Activated T-helper 17 cell treated with anti-CD3 and anti-CD28 coated beads, Interleukin-2, amount 50 U/mL, for 72 hours (primary cell): ENCODE measurements at places on chromosomes 12 and 14.

- ATAC-seq = no peak
Observed at GRCh38 chr14:95697764-95698163, 11.5 kb downstream of the TCL1B start.

DNA sequence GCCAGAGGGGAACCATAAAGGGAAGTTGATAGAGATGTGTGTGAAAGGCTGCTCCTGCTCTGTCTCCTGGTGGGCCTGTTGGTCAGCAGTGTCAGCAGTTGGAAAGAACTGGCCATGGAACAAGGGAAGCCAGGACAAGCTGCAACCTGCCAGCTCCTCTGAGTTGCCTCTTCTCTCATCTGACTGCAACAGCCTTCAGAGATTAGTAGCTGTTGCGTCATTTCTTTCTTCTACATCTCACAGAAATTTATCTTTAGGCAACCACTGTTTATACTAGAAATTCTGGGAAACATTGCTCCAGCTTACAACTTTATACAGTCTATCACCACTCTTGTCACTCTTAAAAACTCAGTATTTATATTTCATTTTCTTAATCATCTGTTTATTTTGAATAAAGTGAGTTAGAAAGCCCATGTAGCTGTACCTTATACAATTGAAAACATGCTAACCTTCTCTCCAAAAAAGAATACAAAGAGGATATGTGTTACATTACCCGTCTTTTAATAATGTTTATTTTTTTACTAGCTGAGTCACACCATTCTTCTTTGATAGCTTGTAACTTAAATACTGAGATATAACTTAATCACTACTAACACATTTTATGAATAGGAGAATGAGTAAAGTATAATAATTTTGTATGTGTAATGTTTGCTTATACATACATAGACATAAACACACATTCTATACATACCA, 224.2 kb downstream of the LRFN5 start:
- no peak for ATAC-seq

DNA sequence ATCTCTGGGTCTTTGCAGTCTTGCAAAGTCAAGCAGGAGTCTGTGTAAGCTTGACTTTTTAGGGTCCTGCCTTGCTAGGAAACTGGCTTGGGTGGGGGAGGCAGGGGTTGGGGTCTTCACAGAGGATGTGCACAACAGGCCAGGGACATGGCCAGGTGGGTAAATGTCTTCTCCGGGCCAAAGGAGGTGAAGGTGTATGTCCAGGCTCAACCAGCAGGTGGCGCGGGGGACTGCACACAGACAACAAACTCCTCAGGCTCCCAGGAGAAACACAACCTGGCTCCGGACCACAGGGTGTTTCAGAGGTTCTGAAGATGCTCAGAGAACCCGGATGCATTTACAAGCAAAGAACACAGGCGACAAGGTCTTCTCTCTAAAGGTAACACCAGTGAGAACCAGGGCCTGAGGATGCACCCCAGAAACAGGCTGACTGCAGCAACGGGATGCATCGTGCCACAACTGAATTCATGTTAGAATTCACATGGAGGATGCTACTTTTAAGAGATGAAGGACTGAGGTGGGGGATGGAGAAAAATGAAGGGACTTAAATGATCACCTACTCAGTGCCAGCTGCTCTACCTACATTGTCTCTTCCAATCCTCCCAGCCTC, 56.0 kb downstream of the PLEKHG3 start:
- ATAC-seq = no peak

GRCh38 chr12:54475537-54475936, 2.1 kb upstream of the GTSF1 start:
- no peak for ATAC-seq

DNA sequence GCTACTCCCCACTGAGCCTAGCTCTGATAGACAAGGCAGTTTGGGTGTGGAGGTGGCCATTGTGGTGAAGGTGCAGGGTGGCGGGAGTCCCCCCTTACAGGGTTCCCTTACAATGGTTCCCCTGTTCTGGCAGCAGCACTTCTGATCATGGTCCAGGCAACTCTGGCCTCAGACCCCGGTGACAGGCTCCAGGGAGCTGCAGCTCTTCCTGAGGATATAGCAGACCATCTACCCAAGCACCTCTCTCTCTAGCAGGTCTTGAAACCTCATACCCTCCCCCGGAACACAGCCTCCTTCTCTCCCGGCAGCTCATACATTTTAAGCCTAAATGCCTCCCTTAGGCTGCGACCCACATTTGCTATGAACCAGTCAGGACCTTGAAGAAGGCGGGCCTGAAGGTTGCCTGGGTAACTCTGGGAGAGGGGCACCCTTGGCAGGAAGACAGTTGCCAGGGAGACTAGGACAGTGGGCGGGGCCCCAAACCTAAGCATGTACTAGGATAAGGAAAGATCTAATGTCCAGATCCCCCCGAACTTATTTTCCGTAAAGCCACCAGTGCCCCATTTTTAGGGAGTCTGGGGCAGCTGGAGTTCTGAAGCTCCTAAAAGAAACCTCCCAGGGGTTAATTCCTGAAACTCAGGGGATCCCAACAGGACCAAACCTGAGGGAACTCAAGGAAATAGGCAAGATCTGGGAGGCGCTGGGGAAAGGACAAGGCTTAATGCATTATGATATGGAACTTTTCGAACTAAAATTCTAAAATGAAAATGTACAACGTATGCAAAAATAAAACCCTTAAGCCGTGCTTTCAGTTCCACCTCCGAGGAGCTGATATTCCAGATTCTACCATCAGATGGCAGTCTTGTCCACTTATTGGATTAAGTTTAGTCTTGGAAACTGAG, 4.5 kb upstream of the GDF11 start:
- ATAC-seq = peak; percentile 65

GRCh38 chr12:120175062-120175461, 19.5 kb downstream of the GCN1 start:
- no peak for ATAC-seq

- no peak for ATAC-seq
Observed at GRCh38 chr14:77000340-77001270, 27.9 kb downstream of the IRF2BPL start.

- no peak for ATAC-seq
Observed at GRCh38 chr12:24928131-24928530, 20.8 kb downstream of the BCAT1 start.

GRCh38 chr12:388012-388411, 1.1 kb downstream of the KDM5A start:
- no peak for ATAC-seq
